ENCODE measurements at places on chromosomes 12 and 14.

DNA sequence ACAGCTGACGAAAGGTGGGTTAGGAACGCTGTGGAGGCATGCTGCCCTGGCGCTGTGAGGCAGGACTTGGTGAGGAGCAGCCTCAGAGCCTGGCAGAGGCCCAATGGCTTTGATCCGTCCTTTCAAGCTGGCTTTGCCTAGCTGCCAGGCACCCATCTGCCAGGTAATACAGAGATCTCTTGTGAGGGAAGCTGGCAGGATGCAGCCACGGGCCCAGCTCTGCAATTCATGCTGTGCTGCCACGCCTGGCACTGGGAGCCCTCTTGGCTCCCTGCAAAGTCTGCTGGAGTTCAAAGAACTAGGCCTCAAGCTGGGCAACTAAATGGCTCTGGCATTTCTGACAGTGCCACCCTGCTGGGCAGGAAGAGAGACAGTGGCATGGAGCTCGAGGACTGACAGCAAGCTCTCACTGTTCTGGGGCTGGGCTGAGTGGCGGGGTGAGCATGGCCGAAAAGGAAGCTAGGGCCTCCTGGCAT is 18.7 kb downstream of the IQSEC3 start:
- DNase-seq = no peak

- DNase-seq = peak; percentile 7
Observed at GRCh38 chr12:12518919-12519318, 43.7 kb downstream of the DUSP16 start.

DNA sequence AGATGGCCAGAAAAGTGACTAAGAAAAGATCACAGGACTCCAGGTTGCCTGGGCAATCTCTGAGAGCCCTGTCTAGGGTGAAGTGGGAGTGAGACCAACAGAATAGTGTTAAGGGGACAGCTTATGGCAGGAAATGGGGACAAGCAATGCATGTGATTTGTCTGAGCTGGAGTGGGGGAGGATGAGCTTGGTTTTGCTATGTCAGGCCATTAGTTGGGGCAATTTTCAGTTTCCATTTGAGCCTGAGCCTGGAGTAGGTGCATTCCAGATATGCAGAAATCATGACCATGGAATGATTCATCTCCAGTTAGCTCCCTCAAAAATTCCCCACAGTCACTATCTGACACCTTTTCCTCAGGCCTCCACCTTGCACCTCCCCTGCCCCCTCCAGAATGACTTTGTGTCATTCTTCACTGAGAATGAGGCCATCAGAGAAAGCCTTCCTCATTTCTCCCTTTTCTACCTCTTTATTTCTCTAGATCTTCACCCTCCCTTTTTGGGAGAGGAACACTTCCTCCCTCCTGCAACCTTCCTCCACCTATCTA is 150.9 kb upstream of the PLEKHG7 start:
- peak; percentile 71 for DNase-seq

- DNase-seq = no peak
Observed at GRCh38 chr14:99462210-99462609, 18.4 kb downstream of the SETD3 start.

- DNase-seq = no peak
Observed at GRCh38 chr14:44828023-44828422, 133.7 kb downstream of the KLHL28 start.

- no peak for DNase-seq
Observed at GRCh38 chr12:119528241-119528640, 65.3 kb upstream of the TMEM233 start.

- DNase-seq = no peak
Observed at GRCh38 chr14:35258420-35258819, 33.8 kb upstream of the PSMA6 start.

GRCh38 chr12:7396418-7396817 is 47.5 kb downstream of the CD163L1 start:
- no peak for DNase-seq

DNA sequence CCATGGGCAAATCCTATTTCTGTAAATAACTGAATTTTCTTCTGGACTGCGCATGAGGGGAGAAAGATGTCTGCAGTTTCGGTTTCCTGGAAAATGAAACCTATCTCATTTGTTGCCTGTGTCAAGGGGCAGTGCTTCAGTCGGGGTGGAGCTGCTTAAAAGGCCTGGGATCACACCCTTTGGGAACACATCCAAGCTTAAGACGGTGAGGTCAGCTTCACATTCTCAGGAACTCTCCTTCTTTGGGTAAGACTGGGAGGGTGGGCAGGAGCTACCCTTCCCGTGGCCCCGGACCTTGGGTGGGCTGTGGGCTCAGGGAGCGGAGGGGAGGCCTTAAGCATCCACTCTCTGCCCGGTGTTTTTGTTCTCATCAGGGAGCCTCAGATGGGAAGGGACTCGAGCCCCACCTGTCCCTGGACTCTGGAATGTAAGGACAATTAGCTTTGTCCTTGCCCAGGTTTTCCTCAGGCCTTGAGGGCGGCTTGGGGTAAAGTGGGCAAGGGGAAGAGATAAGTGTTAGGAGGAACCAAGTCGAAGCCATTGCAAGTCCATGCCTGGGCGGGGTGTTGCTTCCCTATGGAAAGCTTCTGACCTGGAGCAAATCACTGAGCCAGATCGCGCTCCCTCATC is at the start of gene IFI27:
Gene IFI27 (plus strand): TSS at position 185 of the 630 bp plus-strand sequence.
- peak; percentile 95 for DNase-seq

DNA sequence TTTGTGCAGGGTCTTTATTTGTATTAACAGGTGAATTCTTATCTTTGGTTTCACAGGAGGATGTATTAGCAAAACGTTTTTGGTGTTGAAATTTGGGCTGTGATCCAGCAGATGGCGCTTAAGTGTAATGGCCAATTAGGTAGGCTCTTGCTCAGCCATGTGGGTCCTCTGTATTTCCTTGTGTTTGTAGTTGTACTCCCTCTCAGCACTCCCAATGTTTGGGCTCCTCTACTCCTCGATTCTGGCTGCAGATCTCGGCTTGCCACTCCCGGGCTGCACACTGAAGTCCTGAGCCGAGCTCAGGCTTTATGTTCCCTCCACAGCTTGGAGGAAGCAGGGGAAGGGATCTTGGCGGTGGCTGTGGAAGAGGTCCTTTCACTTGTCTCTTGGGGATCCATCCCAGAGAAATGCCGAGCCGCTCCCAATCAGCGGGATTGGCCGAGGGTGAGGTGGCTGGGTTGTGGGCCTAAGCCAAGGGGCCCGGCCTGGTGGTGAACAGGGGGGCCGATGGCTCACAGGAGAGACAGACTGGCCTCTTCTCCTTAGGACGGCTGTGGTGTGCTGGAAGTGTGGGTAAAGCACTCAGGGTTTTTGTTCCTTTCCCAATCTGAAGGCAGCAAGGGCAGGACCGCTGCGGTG is 133.7 kb downstream of the AEBP2 start:
- peak; percentile 64 for DNase-seq

DNA sequence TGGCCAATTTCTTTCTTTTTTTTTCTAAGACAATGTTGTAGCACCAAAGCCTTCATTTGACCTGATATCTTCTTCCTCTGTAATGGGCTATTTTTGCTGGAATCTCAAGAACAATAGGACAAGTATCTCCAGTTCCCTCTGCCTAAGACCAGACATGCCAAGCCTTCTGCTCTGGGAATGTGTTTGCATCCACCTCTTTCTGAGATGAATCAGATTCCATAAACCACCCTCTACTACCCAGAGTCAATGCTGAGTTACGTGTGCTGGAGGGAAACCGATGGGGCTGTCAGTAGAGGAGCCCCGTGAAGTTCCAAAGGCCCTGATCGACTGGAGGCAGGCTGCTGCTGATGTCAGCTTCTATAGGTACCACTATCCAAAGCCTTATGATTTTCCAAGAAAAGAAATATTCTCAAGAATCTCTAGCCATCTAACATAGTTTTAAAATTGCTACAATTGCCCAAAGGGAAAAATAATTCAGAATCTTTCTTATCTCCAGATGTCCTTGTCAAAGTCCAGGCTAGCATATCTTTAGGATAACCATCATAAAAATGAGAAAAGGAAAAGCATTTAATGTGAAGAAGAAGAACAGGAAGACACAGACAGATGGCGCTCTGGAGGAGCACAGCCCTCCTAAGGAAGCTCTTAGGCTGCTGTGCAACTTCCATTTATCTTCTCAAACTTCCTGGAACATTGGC is 101.9 kb downstream of the SLC8A3 start:
- DNase-seq = peak; percentile 30

- no peak for DNase-seq
Observed at GRCh38 chr12:30936036-30936435, 9.5 kb downstream of the TSPAN11 start.

- DNase-seq = no peak
Observed at GRCh38 chr12:44247588-44247987, 411.7 kb downstream of the TMEM117 start.

DNA sequence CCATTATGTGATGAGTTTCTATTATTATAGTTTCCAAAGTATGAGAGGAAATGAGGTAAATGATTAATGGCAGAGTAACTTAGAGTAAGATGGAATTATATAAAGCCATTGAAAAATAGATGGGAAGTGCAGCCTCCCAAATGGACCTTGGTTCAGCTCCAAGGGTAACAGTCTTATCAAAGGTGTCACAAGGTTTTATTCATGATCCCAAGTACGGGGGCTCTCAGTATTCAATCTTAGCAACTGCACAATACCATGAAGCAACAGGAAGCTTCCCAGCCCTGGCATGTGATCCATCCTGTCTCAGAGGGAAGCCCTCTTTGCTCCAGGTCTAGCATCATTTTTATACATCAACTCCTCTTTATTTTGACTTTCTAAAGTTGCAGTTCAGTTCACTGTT is 948.2 kb downstream of the GALC start:
- no peak for DNase-seq

GRCh38 chr12:75592086-75592485 is 80.7 kb upstream of the KRR1 start:
- no peak for DNase-seq

DNA sequence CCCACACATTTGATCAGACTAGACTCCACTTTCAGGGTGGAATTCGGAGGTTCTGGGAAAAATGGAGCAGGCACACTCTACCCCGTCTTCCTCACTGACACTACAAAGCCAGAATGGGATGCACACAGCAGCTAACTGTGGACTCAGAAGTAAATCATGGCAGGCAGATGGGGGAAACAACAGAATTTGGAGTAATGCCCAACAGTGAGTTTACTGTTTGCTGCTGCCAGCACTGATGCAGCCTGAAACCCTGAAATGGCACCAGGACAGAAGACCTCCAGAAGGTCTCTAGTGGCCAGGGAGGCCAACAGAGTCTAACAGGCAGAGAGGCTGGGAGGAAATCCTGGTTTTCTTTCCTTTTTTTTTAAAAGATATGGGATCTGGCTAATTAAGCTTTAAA is 24.6 kb downstream of the KCTD10 start:
- no peak for DNase-seq

GRCh38 chr12:130747867-130748740 is 32.0 kb upstream of the RIMBP2 start:
- DNase-seq = peak; percentile 51

DNA sequence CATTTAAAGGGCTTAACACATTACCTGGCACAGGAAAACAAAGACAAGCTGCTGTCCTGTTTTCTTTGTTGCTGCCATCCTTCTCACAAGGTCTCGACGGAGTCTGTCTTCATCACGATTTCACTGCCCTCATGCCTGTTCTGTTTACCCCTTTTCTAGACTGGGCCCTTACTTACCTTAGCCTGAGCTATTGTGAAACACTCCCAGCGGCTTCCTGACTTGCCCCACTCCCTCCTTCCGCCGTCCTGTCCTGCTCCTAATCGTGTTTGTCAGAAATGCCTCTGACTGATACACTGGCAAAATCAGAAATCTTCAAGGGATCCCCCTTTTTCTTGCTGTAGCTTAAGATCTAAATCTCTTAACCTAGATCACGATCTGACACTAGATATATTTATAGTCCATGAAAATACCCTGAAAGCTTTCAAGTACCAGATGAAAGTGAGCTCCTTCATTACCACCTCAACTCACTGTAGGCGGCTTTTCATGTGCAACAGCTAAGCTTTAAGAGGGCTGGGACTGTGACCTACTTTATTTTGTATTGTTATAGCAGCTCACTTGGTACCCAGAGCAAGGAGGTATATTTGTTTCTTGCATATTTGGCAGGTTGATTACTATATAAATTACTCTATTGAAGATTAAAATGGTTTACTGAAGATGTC is 32.1 kb downstream of the TECPR2 start:
- DNase-seq = no peak

DNA sequence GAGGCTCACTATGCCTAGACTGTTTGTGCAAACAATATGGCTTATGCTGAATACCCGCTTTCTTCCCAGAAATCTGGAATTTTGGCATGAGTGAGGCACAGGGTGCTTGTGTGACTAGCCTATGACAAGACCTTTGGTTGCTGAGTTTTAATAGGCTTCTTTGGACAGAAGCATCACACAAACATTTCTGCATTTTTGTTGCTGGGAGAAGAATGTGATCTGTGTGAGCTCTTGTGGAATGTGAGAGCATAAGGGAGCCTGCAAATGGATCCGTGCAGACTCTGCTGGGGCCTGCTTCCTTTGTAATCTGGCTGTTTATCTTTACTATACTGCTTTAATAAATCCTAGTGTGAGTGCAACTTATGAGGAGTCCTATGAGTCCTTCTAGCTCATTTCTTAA is 83.0 kb upstream of the ZDHHC17 start:
- DNase-seq = peak; percentile 59

GRCh38 chr12:49658276-49658675 is 34.9 kb downstream of the PRPF40B start:
- no peak for DNase-seq

- DNase-seq = no peak
Observed at GRCh38 chr12:111271674-111272418, 97.0 kb downstream of the PHETA1 start.

DNA sequence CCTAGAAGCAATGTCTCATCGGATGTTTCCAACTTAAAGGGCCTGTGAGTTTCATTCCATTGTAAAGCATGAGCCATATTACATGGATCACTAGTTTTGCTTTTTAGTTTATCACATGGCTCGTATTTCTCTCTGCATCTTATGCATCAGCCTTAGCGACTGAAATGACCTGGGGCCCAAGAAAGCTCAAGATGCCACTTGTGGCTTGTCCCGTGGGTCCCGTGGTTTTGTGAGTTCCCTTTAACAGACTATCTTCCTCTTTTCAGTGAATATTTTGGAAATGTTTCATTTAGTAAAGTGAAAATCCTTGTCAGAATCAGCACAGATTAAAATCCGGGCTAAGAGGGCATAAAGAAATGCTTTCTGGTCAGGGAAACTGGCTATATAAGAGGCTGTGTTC is 86.2 kb upstream of the PPM1H start:
- no peak for DNase-seq

- DNase-seq = peak; percentile 0
Observed at GRCh38 chr12:77648716-77649115, 182.0 kb upstream of the NAV3 start.
